ENCODE measurements at places on chromosomes 2 and 18.

GRCh38 chr2:236657215-236657614 is 87.6 kb downstream of the ACKR3 start:
- no peak for DNase-seq

DNA sequence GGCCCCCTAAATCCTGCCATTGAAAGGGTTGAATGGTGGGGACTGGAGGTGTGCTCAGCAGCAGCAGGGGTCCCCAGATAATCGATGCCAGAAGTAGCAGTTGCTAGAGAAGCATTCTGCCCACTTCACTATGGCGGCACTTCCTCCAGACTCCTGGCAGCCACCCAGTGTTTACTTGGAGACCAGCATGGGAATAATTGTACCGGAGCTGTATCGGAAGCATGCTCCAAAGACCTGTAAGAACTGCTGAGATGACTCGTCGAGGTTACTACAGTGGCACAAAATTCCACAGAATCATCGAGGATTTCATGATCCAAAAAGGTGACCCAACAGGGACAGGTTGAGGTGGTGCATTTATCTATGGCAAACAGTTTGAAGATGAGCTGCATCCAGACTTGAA is 11.0 kb upstream of the GAREM2 start:
- DNase-seq = no peak

DNA sequence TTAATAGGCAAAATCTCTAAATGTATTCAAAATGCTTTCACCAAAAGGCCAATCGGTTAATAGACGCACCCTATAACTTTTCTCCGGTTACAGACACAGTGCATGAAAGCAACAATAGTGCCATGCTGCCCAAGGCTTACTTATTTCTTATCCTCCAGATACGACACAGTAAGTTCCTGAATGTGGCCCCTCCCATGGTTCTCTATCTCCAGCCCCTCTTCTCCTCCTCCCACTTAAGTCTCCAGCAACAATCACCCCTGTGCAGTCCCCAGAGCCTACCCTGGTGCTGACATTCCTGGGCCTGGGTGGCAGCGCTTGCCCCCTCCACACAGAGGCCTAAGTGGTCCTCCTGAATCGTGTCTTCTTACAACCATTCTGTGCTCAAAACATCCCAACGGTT is 3.6 kb downstream of the KIDINS220 start:
- DNase-seq = no peak

GRCh38 chr2:181357979-181358378 is 99.2 kb upstream of the ITGA4 start:
- DNase-seq = no peak

DNA sequence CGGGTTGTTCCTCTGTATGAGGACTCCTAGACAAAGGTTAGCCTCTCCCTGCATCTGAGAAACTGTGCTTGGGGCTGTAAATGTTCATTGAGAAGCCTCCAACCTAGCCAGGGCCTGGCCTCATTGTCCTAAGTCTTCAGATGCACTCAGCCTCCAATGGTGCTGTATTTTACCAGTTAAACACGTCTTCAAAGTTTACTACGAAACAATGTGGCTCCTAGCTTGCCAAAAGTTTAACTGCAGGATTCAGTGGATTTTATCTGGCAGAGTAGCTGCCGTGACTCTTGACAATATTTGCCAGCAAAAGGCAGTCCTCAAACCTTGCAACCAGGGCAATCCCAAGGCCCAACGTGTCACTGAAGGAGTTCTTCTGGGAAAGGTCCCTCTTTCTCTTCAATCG is 1.1 kb downstream of the PID1 start:
- DNase-seq = no peak

GRCh38 chr18:26553943-26554342 is 5.6 kb upstream of the KCTD1 start:
- no peak for DNase-seq

GRCh38 chr2:219029829-219030165 is 11.5 kb downstream of the CFAP65 start:
- DNase-seq = peak; percentile 69

GRCh38 chr2:42450136-42450535 is 43.6 kb downstream of the KCNG3 start:
- DNase-seq = no peak

DNA sequence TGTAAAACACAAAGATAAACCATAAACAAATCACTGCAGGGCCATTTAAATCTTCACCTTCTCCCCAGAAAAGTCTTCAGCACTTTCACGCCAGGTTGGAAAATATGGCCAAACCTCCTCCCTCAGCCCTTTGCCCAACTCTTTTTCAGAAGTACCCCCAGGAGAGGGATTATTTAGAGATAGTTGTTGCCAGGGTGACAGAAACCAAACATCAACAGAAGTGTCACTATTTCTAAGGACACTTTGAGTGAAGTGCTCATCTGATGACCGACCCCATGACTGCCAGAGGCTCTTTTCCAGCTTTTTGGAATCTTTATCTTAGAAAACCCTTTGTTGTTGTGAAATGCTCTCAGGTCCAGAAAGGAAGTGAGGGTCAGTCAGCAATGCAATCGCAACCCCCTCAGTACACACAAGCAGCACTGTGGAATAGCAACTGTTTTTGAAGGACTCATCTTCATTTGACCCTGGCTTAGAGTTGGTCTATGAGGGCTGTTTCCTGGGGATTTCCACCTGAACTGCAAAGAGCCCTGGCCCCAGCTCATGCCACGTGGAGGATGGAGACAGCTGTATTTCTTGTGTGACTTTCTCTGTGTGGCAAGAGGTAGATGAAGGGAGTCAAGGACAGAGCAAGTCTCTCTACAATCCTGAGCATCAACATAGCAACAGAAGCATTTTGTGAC is 114.0 kb upstream of the STON1 start:
- DNase-seq = no peak

DNA sequence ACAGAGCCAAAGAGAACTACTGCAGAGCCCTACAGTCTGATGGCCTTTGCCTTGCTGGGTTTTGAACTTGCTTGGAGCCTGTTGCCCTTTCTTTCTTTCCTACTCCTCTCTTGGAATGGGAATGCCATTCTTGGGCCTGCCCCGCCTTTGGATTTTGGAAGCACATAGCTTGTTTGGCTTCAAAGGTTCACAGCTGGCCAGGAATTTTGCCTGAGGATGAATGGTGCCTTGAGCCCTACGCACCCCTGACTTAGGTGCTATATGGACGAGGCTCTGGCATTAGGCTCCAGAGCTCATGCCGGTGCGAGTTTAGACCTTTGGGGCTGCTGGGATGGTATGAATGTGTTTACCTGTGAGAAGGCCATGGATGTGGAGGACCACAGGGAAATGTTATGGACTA is 663.3 kb upstream of the HS6ST1 start:
- DNase-seq = no peak

DNA sequence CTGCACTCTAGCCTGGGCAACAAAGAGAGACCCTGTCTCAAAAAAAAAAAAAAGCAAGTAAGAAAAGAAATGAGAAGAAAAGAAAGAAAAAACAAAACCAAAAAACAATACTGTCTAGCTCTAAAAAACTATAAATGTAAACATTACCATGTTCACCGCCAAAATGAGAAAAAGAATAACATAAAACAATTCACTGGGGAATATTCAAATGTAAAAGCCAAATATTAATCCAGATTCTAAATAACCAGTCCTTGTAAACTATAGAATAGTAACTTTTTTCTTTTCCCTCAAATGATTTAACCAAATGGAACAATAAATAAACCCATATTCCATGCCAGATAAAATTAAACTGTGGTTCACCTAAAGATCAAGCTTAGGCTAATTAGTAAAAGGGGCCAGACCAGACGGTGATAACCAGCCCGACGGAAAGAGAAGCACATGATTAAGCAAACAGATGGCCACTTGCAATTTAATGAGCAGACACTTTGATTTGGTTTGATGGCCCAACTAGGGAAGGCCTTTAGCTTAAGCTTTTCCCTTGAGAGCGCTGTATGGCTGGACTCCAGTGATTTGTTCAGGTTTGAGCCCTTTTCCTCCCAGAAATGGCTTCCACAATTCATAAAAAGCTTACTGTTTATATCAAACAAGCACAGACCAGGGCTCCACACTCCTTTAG is 39.4 kb upstream of the ZNF397 start:
- no peak for DNase-seq

All from stimulated activated CD4-positive, alpha-beta T cell treated with anti-CD3 and anti-CD28 coated beads, Interleukin-15, amount 100 ng/mL, for 48 hours (primary cell).